HuH-7.5 (cell line): ENCODE measurements at places on chromosomes 12 and 14.

- DNase-seq = no peak
These were observed 70.4 kb downstream of the TMTC2 start for GRCh38 chr12:82757059-82757458.

DNA sequence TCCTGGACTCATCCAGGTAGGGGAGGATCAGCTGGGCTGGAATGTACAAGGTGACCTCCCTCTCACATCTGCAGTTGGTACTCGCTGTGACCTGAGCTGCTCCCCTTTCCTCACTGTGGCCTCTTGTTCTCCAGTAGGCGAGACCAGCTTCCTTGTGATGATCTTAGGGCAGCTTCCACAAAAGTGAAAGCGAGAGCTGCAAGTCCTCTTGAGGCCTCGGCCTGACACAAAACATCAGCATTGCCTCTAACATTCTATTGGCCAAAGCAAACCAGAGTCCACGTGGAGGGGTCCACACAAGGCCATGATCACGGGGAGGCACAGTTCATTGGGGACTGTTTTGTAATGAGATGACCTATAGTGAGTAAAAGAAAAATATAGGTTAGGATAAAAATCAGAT, 127.5 kb downstream of the SMOC1 start:
- no peak for DNase-seq

- DNase-seq = no peak
These were observed 135.8 kb downstream of the SYNE2 start for GRCh38 chr14:63988579-63988978.

DNA sequence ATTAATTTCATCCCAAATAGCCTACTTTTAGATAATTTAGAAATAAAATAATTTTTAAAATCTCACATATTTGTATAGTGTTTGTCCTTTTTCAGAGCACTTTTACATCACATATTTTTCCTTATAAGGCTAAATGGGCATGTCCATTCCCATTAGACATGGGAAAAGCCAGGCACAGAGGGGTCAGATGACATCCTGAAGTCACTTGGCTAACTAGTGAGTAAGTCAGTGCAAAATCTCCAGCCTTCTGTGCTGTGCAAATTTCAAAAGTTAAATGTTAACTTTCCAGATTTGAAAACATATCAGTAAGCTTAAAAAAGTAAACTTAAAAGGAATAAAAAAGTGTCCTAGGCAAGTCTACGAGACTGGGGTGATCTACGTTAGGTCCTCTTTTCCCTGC, 117.4 kb downstream of the EMP1 start:
- DNase-seq = no peak

DNA sequence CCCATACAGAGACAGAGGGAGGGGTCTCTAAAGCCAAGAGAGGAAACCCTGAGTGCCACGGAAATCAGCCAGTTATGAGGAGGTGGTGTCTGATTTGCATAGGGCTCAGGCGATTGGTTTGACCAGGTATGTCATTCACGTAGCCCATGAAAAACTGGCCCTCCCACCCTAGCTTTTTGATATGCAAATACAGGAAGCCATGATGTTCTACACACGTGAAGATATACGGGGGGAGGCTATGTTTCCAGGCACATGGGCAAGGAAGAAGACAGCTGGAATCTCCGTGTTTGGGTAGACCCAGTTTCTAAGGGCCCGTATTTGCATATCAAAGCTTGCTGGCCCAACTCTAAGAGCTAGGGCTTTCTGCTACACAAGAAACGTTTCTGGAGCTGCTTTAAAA, 717.8 kb upstream of the SEL1L start:
- no peak for DNase-seq

- DNase-seq = no peak
These were observed 54.9 kb downstream of the BEGAIN start for GRCh38 chr14:100532154-100532861.

DNA sequence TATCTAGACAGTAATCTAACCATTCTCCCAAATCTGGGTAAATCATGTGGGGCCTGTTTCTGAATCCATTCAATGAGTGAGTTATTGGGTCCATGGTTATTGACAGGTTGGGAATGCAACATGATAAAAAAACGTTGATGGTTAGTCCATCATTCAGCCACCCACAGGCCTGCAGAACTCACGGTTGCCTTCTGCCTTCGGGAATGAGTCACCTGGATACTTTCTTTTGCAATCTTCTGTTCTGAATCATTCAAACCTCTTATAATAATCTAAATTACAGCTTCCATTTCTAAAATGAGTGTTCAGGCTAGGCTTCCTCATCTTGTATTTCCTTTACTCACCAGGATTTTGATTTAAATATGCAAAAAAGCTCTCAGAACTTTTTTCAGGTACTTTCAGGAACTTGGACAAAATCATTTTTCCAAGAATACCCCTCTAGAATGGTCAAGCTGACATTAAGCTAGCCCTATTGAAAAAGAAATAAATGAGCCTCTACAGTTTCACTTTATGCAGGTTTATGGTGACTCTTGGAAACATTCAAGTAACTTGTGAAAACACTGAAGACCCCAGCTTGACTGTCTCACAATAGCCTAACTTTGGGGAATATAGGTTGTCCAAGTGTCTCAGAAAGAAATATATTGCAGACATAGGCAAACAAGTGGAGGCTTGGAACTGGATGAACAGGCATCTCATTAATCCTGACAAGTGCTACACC, 94.4 kb downstream of the KCNK10 start:
- DNase-seq = no peak

- peak; percentile 18 for DNase-seq
These were observed 49.3 kb downstream of the NDUFA12 start for GRCh38 chr12:94954029-94954685.

GRCh38 chr12:115975411-115975810, 302.1 kb downstream of the MED13L start:
- DNase-seq = no peak

DNA sequence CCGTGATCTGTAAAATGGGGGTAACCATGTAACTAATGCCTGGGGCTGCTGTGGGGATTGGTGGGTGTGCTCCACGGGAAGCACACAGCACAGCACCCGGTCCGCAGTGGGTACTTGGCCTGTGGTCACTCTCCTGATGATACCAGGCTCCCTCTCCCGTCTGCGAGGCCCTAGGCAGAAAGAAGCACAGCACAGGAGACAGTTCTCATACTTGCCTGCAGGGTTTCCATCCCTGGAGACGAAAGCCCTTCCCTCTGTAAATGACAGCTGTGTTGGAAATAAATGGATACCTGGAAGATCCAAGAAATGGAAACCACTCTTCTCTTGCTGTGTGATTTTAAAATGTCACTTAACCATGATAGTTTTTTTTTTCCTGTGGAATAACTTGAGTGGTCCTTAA, 7.9 kb upstream of the PRMT8 start:
- no peak for DNase-seq

DNA sequence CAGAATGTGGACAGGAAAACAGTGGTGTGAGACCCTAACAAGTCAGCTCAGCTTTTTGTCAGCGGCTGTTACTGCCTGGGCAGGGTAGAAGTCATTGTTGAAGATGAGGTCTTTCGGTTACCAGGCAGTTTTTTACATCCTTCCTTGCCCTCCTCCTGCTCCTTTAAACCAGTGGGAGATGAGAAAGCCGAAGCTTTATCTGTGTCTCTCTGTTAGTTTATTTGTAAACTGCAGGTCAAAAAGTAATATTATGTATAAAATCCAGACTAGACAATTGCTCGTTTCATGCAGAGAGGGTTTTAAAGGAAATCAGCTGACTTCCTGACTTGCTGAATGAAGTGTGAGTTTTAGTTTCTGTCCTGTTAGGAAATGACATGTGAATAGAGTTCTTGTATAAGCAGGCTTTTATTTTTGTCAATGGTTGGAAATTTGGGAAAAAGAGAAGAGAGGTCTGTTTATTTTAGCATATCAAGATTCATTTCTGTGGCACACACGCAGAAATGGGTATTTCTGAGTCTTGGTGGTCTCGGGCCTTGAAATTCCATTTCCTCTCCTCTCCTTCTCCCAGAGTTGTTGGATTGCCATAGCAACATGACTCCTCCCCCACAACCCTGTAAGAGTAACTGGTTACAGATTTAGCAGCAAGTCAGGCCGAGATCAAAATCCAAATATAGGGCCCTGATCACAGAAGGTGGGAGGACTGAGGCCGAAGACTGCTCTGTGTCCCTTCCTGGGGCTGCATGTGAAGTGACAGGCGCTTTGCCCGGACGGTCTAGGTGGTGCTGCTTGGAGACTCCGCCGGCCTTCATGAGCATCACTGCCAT, 60.8 kb downstream of the SAMD4A start:
- DNase-seq = no peak

DNA sequence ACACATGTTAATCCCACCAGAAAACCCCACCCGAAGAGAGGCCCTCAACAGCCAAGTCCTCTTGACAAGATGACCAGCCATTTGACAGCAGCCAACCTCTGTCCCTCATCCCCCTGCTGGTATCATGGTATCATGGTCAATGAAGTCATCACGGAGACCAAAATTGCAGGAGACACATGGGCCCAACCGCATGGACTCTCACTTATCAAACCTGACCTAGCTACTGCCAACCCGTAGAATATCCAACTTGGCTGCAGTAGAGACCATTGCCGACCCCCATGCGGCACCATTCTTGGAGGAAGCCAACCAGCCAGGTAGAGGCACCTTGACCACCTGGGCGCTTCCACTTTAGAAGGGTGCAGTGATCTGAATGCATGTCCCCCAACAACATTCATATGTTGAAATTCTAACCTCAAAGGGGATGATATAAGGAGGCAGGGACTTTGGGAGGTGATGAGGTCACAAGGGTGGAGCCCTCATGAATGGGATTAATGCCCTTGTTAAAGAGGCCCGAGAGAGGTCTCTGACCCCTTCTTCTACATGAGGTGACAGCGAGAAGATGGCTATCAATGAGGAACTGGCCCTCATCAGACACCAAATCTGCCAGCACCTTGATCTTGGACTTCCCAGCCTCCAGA, 33.3 kb downstream of the DIO3 start:
- DNase-seq = no peak

- peak; percentile 35 for DNase-seq
These were observed 187.7 kb downstream of the PHETA1 start for GRCh38 chr12:111181143-111181726.

GRCh38 chr12:54716261-54716660, 68.1 kb upstream of the DCD start:
- DNase-seq = no peak

DNA sequence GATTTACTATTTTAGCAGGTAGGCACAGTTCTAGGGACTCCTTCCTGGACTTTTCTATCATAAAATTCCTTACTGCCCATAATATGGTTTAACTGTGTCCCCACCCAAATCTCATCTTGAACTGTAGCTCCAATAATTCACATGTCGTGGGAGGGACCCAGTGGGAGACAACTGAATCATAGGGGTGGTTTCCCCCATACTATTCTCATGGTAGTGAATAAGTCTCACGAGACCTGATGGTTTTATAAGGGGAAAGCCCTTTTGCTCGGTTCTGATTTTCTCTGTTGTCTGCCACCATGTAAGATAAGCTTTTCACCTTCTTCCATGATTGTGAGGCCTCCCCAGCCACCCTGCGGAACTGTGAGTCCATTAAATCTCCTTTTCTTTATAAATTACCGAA, 10.0 kb upstream of the ETV6 start:
- DNase-seq = no peak

DNA sequence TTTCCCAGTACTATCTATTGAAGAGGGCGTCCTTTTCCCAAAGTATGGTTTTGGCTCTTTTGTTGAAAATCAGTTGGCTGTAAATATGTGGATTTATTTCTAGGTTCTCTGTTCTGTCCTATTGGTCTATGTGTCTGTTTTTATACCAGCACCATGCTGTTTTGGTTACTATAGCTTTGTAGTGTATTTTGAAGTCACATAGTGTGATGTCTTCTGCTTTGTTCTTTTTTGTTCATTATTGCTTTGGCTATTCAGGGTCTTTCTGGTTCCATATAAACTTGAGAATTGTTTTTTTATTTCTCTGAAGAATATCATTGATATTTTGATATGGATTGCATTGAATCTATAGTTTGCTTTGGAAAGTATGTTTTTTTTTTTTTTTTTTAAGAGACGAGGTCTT, 67.4 kb downstream of the ERC1 start:
- DNase-seq = no peak

- no peak for DNase-seq
These were observed 115.1 kb downstream of the GALC start for GRCh38 chr14:87877877-87878276.

DNA sequence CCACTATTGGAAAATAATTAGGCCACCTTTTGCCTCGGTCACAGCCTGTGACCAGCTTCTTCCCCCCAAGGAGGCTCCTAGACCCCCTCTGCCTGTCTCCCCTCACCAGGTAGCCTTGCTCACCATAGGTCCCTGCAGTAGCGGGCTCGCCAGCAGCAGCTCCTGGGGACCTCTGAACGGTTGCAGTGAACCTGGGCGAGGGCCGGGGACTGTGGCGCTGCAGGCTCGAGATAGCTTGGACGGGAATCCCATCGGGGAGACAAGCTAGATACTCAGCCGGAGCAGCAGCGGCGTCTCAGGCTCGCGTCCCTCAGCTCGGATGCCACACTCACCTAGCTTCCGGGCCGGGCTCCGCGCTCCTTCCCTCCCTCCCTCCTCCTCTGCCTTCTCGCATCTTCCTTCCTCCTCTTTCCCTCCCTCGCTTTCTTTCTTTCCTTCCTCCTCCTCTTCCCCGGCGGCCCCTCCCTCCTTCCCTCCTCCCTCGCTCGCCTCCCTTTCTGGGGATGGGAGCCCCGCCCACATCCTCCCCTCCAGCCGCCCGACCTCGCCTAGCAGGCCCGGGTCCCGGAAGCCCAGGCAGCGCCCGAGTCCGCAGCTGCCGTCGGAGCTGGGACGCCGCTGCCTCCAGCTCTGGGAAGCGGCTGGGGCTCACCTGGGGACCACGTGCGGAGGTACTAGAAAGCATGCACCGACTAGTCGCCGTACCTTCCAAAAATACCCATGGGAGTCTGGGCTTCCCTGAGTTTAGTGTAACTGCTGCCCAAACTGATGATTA, at the start of gene BMP4:
Gene BMP4, minus strand, starts transcription at position 399 of the 775 bp plus-strand sequence. CDS start 4,603 bp downstream, outside the sequence.
- peak; percentile 64 for DNase-seq

- no peak for DNase-seq
These were observed 93.9 kb upstream of the RFX4 start for GRCh38 chr12:106488884-106489283.
